ENCODE measurements at places on chromosomes 6 and 20.
A peak's percentile ranks its signal among the peaks of the same experiment; 100 is the strongest.

DNA sequence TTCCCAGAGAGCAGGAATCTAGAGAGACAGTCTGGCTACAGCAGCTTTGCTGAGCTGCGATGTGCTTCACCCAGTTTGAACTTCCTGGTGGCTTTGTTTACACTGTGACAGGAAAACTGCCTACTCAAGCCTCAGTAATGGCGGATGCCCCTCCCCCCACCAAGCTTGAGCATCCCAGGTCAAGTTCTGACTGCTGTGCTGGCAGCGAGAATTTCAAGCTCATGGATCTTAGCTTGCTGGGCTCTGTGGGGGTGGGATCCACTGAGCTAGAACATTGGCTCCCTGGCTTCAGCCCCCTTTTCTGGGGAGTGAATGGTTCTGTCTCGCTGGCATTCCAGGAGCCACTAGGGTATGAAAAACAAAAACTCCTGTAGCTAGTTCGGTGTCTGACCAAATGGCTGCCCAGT, 91.0 kb upstream of the ESR1 start:
- DNase-seq: no peak

- no peak for DNase-seq
Measured at GRCh38 chr6:144519426-144519825, 234.3 kb downstream of the UTRN start.

DNA sequence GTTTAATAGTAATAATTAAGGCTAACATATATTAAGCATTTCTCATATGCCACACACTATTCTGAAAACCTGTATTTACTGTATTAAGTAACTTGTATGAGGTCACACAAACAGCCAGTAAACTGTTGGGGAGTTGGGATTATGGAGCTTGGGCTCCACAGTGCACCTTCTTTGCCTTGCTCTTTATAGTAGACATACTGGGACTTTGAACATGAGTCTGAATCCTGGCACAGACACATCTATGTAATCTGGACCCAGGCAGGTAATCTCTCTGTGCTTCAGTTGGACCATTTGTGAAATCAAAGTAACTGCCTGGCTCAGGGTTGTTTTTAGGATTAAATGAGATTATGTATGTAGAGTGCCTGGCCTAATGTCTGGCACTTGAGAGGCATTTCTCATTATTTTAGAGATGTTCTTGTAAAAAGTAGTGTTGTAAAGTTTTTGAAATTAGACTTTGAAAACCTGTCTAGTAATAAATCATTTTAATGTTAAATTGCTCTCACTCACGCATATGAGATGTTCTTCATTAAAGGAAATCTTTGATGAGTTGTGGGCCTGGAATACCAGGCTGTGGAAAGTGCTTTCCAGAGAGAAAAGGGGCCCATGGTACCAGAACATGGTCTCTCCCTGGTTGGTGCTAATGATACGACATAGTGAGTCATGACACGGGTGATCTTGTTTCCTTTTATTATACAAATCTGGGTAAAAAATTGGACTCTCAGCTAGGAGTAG, 34.3 kb downstream of the LRRC1 start:
- DNase-seq: no peak

DNA sequence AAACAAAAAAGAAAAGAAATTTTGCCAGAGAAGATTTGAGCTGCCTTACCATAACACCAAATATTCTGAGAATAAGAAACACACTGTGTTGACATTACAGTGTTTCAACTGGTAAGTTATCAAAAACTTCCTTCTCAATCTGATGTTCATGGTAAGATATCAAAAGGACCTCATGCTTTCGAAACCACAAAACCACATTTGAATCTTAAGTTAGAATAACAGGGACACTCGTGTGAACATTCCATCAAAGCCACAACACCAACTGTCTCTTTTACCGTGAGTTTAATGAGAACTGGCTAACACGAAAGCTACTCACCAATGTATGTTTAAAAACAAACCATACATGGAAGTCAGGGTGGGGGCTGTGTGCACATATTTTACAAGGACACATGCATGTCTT, 73.0 kb upstream of the OPRM1 start:
- no peak for DNase-seq

- no peak for DNase-seq
Measured at GRCh38 chr6:66849843-66850242, 1142.8 kb upstream of the EYS start.

- DNase-seq: peak; percentile 49
Measured at GRCh38 chr6:149830731-149831307, 33.3 kb downstream of the LRP11 start.

GRCh38 chr6:149471801-149472200, 13.0 kb downstream of the ZC3H12D start:
- DNase-seq: no peak

DNA sequence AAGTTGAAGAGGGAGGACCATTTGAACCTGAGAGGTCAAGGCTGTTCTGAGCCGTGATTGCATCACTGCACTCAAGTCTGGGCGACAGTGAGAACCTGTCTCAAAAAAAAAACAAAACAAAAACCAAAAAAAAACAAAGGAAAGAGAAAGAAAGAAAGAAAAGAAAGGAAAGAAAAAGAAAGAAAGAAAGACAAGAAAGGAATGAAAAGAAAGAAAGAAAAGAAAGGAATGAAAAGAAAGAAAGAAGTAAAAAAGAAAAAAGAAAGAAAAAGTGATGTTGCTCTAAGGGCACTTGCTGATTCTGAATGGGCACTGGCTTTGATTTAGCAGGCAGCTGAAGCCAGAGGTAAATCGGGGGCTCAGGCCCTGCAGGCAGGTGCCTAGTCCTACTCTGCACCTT, 161.0 kb downstream of the MCHR2 start:
- DNase-seq: no peak

GRCh38 chr6:115618256-115618655, 442.4 kb downstream of the FRK start:
- no peak for DNase-seq

GRCh38 chr6:158113802-158114201, 54.3 kb downstream of the SERAC1 start:
- DNase-seq: no peak

Measured in AG08396 (cell line).